ENCODE measurements at places on chromosomes 11 and 22.
A peak's percentile ranks its signal among the peaks of the same experiment; 100 is the strongest.

DNA sequence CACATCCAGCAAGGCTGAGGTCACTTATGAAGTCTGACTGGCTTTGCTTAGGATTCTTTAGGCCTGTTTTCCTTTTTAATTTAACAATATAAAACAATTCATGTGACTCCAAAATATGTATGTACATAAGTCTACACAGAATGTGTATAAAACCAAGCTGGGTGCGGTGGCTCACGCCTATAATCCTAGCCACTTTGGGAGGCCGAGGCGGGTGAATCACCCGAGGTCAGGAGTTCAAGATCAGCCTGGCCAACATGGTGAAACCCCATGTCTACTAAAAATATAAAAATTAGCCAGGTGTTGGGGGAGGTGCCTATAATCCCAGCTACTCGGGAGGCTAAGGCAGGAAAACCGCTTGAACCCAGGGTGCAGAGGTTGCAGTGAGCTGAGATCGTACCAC is 83.1 kb downstream of the SHANK2 start:
- DNase-seq: peak; percentile 16

DNA sequence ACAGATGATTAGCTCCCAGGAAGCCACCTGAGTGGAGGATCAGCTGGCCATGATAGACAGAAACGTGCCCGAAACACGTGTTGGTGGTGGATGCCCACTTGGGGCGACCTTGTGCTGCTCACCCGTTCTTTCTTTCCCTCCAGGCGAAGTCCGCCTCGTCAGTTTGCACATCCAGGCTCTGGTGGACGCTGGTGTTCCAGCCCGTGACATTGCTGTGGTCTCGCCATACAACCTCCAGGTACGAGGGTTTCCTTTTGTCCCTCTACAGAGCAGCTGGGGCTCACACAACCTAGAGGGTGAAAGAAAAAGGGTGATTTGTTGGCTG is 30.6 kb downstream of the IGHMBP2 start:
- no peak for DNase-seq

DNA sequence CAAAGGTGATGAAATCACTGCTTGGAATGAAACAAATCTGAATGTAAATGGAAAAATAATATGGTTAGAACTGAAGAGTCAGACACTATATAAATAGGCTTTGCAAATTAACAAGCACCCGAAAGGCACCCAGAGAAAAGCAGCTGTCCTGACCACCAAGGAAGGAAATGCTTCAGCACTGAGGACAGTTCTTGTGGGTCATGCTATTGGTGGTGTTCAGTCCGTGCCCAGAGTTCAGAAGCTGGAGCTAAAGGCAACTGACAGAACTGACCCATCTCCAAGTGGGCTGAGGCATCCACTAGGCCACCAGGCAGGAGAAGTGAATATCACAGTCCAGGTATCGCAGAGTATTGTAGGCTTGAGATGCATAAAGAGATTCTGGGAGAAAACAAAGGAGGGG is 208.9 kb downstream of the OPCML start:
- no peak for DNase-seq

DNA sequence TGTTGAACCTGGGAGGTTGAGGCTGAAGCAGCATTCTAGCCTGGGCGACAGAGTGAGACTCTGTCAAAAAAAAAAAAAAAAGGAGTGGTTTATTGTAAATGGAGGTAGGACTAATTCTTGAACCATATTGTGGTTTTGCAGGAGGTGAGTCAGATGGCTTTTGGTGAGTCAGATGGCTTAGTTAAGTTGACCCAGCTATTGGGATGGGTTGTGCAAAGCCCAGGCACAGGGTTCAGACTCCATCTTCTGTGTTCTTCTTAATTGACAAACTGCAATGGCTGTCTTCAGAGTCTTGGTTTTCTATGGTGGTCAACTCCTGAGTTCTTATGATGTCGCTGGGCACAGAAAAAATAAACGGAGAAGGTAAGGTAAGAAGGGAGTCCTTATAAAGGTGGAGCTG is 182.7 kb downstream of the ADAMTS15 start:
- DNase-seq: no peak

GRCh38 chr22:39352306-39352891 is 2.6 kb downstream of the SYNGR1 start:
- no peak for DNase-seq

DNA sequence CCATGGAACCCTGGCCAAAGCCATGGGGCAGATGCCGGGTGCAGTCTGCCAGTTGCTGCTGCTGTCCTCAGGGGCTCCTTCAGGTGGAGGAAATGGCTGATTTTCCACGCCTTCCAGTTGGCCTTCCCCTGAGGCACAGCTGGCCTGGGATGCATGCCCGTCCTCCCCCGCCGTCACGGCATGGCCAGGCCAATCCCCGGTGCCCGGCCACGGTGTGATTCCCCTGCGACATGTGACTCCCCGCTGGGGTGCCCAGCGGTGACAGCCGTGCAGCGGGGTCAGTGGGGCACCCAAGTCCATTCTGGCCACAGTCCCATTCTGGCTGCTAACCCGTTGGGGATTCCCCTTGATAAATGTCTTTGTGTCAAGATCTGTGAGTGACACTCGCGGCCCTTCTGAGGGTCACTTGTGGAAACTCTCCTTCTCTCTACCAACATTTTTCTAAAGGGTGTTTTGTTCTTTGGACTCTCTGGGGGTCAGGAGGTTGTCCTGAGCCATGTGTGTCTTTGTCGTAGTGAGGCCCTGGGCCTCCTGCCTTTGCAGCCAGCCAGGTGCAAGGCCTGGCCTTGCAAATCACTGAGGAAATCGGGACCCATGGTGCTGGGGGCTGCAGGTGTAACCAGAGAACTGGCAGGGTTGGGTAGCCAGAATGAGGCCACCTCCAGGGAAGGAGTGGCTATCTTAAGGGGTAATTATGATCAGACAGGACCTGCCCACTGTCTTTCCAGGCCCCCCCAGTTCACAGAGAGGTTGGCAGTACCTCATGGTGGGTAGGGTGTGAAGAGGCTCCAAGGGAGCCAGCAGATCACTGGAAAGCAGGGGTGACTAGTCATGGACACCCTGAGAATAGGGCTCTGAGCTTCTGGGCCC is 37.1 kb downstream of the KCNQ1OT1 start:
- no peak for DNase-seq

DNA sequence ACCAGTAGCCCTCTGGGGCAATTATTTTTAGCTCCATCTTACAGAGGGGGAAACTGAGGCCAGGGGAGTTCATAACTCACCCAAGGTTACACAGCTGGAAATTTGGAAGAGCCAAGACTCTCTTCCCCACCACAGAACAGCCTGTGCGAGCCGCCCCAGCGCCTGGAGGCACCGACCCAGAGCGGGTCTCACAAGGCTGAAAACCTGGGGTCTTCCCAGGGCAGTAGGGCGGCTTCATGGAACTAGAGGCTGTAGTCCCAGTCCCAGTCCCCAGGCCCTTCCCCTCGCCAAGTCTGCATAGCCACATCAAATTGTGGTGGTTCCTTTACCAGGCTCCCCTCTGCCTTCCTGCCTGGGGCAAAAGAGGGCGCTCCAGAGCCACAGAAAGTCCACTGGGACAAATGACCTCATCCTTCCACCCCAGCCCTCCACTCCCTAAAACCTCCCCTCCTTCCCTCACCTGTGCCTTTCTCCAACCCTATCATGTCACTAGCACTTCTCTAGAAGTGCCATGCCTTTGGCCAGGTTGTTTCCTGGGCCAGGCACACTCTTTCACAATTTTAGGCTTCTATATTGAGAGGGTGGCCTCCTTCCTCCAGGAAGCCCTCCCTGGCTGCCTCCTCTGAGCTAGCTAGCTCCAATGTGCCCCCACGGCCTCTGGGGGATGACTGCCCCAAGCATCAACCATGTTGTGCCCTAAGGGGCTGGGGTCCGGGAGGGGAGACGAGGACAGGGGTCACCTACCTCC is 15.2 kb upstream of the CDC42EP1 start:
- peak; percentile 19 for DNase-seq

GRCh38 chr11:45205978-45206377 is 59.5 kb downstream of the PRDM11 start:
- no peak for DNase-seq

GRCh38 chr22:35539910-35540594 is 579 bp upstream of the RASD2 start:
- peak; percentile 81 for DNase-seq

- no peak for DNase-seq
These were observed 33.8 kb downstream of the TXN2 start for GRCh38 chr22:36447632-36448031.

DNA sequence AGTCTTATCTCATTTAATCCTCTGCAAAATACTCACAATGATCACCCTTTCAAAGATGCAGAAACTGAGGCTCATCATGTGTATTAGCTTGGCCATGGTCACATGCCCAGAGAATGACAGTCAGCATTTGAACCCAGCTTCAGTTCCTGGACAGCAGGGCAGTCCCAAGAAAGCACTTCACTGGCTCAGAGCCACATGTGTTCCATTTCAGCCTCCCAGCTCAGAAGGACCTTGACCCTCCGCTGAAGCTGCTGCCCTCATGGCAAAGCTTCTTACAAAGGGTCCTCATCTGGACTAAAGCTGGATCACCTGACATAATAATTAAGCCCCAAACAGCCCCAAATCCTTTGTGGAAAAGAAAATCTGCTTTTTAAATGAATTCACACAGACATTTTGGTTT is 37.0 kb downstream of the TENM4 start:
- DNase-seq: no peak

DNA sequence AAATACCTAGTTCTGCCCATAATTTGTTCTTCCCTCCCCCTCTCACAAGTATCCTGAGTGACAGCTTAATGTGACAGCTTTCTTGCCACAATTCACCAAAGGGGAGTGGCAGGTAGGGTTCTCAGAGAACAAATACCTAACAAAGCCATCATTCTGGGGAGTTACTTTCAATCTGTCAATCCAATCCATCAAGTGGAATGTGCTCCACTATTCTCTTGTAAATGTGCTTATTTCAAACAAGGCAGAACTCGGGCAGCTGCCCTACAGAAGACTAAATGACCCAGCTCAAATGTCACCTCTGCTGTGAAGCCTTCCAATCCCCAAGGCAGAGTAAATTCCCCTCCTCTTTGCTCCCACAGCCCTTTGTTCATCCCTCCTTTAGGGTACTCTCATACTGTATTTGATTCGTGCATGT is 27.8 kb downstream of the LGR4 start:
- no peak for DNase-seq

DNA sequence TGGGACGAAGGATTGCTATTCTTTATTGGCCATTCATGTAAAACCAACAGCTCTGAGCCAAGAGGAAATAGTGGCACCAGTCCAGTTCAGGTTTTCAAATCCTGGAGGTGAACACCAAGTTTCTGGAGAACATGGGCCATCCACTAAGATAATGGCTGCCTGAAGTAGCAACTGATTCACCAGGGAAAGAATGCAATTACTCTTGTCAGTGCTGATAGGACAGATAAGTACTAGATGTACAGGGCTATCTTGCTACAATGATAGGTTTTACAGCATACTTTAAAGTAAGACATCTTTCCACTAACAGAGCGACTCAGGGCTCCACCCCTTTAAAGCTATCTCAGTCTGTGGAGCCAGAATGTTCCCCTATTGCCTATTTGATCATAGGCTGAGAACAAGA is 36.8 kb upstream of the APOA1 start:
- DNase-seq: no peak

DNA sequence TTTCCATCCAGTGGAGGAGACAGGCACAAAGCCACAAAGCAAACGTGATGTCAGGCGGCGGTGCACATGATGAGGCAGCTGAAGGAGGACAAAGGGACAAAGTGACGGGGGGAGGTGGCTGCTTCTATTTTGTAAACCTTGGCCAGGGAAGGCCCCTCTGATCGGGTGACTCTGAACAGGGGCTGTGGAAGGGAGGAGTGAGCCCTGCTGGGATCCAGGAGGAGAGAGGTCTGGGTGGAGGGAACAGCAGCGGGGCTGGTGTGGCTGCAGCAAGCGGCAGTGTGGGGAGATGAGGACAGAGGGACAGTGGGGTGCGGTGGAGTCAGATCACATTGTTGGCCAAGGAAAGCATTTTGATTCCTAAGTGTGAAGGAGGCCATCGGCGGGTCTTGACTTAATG is 36.7 kb downstream of the SHISAL1 start:
- DNase-seq: no peak

DNA sequence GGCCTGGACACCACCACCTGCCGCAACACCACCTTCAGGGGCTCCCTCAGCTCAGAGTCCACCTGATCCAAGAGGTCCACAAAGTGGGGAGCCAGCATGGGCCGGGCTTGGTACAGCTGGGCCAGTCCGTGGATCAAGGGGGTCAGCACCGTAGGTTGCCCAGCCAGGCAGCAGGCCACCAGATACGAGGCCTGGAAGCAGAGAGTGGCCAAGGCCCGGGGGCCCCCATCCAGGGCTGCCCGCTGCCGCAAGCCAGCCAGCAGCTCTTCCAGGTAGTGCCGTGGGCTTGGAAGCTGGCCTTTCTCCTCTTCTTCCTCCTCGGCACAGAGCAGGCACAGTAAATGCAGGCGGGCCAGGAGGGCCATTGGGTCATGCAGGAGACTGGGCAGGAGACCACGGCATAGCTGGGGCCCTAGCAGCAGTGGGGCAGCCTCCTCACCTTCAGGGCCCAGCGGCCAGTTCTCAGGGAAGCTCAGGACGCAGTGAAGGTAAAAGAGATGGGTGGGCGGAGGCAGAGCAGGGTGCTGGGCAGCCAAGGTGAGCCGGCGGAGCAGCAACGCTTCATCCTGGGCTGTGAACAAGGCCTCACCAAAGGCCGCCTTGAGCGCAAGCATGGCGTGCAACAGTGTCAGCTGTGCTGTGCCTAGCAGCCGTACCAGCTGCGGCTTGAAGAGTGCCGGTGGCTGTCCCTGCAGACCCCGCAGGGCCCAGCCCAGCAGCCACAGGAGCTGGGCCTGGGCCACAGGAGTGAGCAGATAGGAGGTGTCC is 1.7 kb downstream of the AP5B1 start:
- DNase-seq: no peak

DNA sequence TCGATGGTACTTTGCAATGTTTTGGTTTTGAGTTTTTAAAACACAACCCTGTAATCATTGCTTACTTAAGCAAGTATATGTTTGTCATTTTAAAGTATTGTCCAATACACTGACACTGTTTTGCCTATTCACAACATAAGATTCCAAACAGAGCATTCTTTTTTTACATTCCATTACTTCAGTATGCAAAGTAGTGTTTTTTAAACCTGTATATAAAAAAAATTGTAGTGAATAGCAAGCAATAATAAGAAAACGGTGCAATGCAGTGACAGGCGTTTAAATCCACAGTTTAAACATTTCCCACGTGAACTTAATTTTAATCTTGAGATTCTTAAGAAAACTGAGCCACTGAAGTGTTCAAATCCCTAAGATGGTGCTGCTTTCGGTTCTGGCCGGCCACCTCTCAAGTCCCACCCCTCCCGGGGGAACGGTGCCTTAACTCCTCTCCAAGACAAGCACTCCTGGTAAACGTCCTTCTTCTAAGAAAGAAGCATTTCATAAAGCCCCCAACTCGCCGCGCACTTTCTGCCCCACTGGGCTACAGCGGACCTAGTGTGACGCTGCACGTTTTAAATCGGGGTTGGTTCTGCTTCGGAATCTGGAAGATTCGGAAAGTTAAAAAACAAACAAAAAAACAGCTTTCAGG is 2.9 kb downstream of the PGR start:
- no peak for DNase-seq

GRCh38 chr11:44742508-44743246 is 15.9 kb downstream of the TSPAN18 start:
- no peak for DNase-seq
